CD4-positive, alpha-beta T cell treated with Interleukin-17A for 1 hour (primary cell): ENCODE measurements at places on chromosomes 2 and 18.

DNA sequence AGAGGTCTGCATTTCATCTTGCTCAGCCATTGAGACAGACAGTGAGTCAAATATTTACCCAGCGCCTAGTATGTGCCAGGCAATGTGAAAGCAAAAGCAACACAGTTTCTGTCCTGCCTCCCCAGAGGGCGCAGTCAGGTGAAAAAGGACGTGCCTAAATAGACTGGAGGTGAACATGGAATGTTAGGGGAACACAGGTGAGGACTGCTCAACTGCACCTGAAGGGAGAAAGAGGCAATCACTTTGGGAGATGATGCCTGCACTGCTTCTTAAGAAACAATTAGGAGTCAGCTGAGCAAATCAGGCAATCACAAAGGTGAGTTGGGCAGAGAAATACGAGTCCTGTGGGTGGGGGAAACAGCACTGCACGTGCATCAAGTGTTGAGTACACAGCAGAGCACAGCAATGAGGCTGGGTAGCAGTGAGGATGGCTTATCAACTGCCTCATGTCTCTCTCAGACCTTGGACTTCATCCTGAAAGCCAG, 218.3 kb upstream of the SMAD7 start:
- peak; percentile 46 for DNase-seq

GRCh38 chr2:151640087-151640486, 94.2 kb downstream of the NEB start:
- no peak for DNase-seq

DNA sequence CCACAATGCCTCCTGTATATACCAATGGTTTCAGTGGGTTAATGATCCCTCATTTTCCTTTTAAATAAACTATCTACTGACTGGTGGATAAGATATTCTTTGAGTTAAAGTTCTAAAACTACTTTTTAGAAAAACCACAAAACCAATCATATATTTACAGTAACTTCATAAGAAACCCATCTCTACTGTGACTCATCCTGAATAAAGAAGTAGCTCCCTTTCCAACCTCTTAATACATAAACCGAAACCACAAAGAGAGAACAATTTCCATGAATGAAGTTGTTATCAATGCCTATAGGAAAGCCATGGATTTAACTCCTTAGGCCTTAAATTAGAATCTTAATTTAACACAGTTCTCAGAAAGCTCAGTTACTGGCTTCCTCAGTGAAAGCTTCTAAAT, 227.0 kb upstream of the SMAD7 start:
- DNase-seq: no peak

- DNase-seq: no peak
Observed at GRCh38 chr2:71833855-71834560, 313.7 kb downstream of the CYP26B1 start.

GRCh38 chr2:128607911-128608506, 289.3 kb upstream of the HS6ST1 start:
- DNase-seq: no peak

DNA sequence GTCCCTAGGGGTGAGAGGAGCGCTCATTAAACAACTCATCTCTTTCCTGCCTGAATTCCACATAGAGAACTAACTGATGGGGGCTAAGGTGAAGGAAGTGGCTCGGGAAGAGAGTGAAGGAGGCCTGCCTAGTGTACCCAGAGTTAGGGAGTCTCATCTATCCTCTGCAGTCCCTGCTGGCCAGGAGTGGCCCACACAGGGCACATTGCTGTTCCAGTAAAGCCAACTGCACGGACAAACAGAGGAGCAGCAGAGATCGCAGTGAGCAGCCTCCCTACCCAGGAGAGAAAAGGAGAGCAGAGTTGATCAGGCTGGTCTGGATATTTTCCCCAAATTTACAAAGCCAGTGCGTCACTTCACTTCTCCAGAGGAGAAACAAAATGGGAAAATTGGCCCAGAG, 16.9 kb upstream of the FN1 start:
- no peak for DNase-seq

DNA sequence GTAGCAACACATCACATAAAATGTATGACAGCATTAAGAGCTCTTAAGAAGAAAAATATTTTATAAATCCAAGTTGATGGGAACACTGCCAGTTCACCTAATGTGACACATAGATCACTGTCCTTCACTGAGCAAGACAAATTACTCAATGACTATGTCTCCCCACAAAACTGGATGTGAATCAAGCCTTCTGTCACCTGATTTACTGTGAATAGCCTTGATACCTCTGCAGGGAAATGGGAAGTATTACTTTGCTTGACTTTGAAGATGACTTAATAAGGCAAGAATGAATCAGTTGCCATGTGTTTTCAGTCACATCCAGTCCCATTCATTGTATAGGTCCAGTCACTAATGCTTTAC, 94.6 kb downstream of the NYAP2 start:
- DNase-seq: no peak

DNA sequence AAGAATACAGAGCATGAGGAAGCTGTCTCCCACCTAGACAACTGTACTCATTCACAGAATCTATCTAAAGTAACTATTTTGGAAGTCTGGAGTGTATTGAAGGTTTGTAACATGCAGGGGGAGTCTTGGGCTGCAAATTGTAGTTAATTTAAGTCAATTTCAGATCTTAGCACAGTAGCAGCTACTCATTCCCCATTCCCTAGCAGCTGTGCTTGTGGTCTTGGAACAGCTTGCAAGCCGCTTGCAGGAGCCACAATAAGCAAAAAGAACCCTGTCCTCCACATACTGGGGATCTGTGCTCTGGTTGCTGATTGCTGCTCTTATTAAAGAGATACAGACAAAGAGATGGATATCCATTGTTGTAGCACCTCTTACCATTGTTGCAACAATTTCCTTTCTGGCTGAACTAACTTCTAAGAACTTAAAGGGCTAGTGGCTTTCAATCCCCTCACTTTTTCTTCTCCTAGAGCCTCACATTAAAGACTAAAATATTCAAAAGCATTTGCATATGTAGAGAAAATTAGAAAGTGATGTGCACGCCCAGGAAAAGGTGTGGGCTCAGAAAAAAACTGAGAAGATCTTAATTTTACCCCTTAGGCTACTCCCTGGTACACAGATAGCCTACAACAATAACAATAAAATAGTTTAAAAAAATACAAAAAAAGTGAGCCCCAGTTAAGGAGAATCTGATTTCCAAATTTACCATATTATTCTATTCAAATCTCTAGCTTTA, 1775.1 kb upstream of the PIK3C3 start:
- DNase-seq: no peak

DNA sequence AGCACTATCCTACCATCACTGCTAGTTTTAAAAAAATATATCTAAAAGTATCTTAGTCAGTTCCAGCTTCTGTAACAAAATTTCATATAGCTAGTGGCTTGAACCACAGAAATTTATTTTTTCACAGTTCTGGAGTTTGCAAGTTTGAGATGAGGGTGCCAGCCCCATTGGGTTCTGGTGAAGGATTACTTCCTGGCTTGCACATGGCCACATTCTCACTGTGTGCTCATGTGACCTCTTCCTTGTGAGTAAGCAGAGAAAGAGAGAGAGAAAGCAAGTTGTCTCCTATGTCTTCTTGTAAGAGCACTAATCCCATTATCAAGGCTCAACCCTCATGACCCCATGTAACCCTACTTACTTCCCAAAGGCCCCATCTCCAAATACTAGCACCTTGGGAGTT, 158.9 kb downstream of the DOK6 start:
- DNase-seq: no peak

DNA sequence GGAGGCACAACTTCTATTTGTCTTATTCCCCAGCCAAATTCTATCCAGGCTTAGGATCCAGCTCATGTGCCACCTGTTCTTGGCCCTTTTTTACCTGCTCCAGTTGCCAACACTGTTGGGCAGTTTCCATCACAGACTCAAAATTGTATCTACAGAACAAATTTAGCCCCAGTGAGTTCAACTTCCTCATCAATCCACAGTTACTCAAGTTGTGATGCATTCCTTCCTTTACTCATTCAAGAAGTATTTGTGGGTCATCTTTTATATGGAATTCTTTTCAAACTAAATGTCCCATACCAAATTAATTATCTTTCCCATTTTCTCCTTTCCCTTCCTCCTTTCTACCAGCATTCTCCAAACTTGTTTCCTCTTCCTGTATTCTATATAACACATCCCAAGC, 12.7 kb upstream of the DDX18 start:
- DNase-seq: no peak

DNA sequence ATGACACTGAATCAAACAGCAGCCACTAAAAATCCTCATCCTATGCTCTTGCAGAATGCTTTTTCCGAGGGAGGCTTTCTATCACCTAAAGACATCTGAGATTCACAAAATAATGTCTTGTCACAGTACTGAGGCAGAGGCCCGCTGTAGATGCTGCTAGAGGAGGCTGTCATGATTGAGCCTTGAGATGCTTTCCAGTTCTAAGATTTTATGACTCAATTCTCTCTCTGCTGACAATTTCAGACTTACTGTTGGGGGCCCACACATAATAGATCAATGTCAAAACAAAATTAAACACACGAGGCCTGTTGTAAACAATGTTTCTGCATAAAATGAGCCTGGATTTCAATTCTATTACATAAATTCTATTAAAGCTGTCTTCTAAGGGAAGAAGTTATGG, 132.7 kb upstream of the ARL4C start:
- no peak for DNase-seq

GRCh38 chr18:39481281-39481680, 1915.7 kb upstream of the CELF4 start:
- no peak for DNase-seq

DNA sequence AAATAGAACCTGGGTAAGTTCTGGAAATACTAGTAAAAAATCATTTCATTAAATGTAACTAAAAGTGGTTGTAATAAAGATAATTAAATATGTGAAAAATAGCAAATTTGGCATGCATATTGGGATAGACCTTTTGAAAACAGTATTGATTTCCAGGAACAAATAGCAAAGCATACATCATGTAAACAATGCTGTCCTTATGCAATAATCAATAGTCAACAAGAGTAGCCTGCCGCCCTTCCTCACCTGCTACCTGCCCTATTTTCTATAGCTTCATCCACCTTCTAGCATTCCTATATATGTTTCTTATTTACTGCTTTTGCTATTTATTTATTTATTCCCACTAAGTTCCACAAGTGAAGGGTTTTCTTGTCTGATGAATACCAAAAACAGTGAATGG, 35.1 kb upstream of the KYNU start:
- no peak for DNase-seq

DNA sequence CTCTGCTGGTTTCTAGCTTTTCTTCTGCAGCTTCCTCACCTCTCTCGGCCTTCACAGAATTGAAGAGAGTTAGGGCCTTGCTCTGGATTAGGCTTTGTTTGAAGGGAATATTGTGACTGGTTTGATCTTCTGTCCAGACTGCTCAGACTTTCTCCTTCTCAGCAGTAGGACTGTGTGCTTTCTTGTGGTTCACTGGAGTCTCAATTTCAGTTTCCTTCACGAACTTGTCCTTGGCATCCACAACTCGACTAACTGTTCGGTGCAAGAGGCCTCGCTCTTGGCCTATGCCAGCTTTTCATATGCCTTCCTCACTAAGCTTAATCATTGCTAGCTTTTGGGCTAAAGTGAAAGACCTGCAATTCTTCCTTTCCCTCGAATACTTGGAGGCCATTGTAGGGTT, 18.9 kb upstream of the SALL3 start:
- DNase-seq: no peak

GRCh38 chr2:238138331-238139195, at the start of gene KLHL30:
Gene KLHL30, plus strand, starts transcription at chr2:238138668. Its CDS starts 2,087 bp downstream, at chr2:238140755.
- DNase-seq: no peak

DNA sequence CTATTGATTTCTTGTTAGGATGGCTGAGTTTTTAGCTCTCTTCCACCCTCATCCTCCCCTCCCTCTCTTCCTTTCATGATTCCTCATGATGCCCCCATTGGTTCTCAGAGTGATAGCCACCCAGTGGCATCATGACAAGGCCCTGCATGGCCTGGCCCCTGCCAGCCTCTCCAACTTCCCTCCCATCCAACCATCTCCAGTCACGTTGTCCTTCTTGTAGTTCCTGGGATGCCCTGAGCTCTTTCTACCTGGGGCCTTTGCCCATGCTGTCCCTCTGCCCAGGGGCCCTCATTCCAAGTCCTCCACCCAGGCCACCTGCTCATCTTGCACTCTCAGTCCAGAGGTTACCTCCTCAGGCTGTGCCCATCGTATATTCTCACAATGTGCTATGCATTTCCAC, 247.5 kb downstream of the TFCP2L1 start:
- no peak for DNase-seq

DNA sequence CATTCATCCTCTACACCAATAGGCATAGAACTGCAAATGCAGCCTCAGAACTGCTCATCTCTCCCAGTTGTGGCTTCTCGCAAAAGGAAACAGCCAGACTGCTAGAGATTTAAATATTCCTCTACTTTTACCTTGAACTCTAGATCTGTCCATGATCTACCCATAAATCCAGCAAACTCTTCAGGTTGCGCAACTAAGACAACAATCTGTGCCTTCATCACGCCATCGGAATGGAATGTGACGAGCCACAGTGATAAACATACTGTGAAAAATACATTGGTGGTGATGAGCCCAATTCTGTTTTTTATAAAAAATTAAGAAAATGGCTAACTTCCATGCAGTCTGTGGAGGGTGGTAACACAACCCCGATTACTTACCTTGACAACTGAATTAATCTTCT, 626.7 kb downstream of the LRRTM4 start:
- no peak for DNase-seq

- DNase-seq: no peak
Observed at GRCh38 chr2:55140316-55141219, 90.3 kb upstream of the RTN4 start.

GRCh38 chr2:203688798-203689197, 17.6 kb upstream of the CD28 start:
- no peak for DNase-seq

- peak; percentile 7 for DNase-seq
Observed at GRCh38 chr2:100940766-100941645, 61.1 kb upstream of the RPL31 start.

- DNase-seq: peak; percentile 65
Observed at GRCh38 chr2:206693399-206694137, 24.6 kb downstream of the DYTN start.

GRCh38 chr2:154207288-154208047, 335.7 kb downstream of the GALNT13 start:
- no peak for DNase-seq

GRCh38 chr18:59272221-59272888, 899 bp downstream of the RAX start:
- DNase-seq: no peak
